T-helper 2 cell (primary cell): ENCODE measurements at places on chromosomes 1 and 21.

- DNase-seq: no peak
These were observed 495.1 kb downstream of the SETD4 start for GRCh38 chr21:35565204-35565611.

DNA sequence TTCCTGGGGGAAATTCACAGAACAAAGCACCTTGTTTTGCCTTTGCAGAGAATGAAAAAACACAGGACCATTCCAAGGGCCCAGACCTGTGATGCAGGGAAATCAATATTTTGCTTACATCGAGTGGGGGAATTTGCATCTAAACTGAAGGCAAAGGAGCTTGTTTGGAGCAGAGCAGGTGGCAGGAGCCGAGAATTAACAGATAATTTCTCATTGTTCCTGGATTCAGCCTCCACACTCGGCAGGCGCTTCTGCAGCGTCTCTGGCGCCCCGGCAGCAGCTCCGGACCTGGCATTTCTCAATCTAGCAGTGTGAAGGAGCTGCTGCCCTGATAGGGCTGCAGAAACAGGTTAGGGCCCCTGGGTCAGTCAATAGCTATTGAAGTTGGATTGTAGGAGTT is 2.0 kb upstream of the SYT6 start:
- DNase-seq: no peak

DNA sequence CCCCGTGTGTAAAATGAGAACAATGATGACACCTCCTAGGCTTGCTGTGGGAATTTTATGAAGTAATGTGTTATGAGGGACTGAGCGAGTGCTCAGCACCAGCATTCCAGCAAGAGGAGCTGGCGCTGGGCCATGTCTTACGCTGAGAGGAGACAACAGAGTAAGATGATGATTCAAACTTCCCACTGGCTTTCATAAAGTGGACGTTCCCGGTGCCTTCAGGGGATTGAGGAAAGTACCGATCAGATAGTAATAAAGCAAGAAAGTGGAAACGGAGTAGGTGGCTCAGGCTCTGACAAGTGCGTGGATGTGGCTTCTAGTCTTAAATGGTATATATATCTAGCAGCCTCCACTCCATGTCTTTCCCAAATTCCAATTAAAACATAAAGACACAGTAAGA is 23.8 kb downstream of the EPHA10 start:
- no peak for DNase-seq

GRCh38 chr1:166977951-166978350 is 2.6 kb upstream of the ILDR2 start:
- DNase-seq: no peak

- DNase-seq: no peak
These were observed 52.8 kb upstream of the COL6A2 start for GRCh38 chr21:46045154-46045553.

GRCh38 chr1:163275222-163275621 is 46.5 kb upstream of the NUF2 start:
- peak; percentile 5 for DNase-seq

DNA sequence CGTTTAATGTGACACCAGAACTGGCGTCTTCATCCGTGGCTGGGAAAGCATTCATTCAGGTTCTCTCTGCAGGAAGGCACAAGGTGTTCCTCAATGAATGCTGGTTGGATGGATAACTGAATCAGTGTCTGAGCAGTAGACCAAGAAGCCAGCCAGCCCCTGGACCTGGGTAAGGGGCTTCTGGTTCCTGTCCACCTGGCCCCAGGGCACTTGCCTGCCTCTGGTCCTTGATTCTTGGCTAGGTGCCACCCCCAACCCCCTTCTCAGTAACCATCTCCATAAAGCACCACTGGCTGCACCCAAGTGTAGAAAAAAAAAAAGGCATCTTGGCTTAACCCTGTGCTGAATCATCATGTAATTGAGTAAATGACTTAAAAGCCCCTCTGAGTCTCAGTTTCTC is 59.1 kb downstream of the KCND3 start:
- DNase-seq: no peak

GRCh38 chr1:75641325-75641724 is 30.4 kb upstream of the SLC44A5 start:
- DNase-seq: no peak

DNA sequence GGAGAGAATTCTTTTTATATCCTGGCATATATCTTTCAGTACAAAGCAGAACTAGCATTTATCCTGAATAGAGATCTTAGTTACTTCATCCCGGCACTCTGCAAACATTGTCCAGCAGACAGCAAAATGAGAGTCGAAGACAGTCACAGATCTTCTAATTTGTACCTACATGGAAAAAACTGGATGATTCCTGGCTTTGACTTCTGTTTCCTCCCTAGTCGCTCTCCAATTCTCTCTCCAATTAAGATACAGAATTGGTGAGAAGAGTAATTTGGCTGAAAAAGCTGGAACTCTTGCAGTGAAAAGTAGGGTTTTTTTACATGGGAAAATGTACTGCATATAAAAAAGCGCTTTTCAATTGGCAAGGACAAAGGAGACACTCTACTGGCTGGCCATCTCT is 151.1 kb upstream of the C8B start:
- no peak for DNase-seq

DNA sequence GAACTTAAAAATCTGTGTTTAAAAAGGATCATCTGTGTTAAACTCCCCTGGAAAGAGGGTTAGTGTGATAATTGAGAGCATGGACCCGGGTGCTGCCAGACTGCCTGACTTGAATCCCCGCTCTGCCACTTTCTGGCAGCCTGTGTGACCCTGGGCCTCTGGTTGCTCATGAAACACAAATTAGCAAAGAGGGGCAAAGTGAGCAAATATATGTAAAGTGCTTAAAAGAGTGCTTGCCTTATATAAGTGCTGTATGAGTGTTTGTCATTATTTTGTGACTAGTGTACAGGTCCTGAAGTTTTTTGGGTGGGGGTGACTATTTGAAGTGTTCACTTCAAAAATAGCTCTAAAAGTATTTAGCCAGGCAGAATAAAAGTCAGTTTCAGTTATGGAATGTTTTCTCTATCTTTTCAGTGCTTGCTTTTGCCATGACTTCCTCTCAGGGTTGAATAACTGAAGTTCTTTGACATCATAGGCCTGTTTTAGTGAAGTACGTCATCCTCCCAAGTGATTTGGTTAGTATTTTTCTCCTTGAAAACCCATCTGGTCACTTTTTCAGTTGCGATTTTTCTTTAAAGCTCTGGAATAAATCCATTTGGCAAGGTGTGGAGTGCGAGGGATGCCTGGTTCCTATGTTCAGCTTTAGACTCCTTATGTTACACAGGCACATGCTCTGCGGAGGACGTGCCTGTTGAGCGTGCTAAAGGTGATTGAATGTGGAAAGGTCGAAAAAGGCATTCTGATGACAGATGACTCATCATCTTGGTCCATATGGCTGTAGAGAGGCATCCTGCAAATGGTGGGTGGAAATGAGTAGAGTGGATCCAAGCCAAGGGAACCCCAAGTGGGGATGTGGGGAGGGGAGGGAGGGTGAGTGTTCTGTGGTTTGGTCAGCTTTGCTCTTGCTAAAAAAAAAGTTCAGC is 47.8 kb downstream of the AK4 start:
- no peak for DNase-seq
